ENCODE measurements at places on chromosomes 5 and 9. TPM values are rescaled to one million over a fixed set of nuclear protein-coding genes. Genes with fewer than 3 reads are reported as not detected.

ANKRD18A gene
- 0.09 TPM for total RNA-seq

OBP2B gene
- total RNA-seq, result not detected

EGFLAM gene
- total RNA-seq, result 0.08 TPM

HK3 gene
- not detected for total RNA-seq

LHX3 gene
- not detected for total RNA-seq

KLHL9 gene
- total RNA-seq, result 39.0 TPM

BHMT2 gene
- 6.8 TPM for total RNA-seq

SLC4A9 gene
- not detected for total RNA-seq

FBP2 gene
- total RNA-seq, result not detected

MYMK gene
- total RNA-seq, result not detected

C5 gene
- total RNA-seq, result 13.8 TPM

DNM1 gene
- 28.0 TPM for total RNA-seq

HNRNPH1 gene
- 968 TPM for total RNA-seq

SLC23A1 gene
- total RNA-seq, result not detected

CCL19 gene
- not detected for total RNA-seq

ANKS6 gene
- 13.8 TPM for total RNA-seq

FRMPD1 gene
- total RNA-seq, result not detected

MZB1 gene
- total RNA-seq, result 0.18 TPM

NKD2 gene
- 0.81 TPM for total RNA-seq

SHROOM1 gene
- 7.6 TPM for total RNA-seq

BNC2 gene
- 53.3 TPM for total RNA-seq

CDH6 gene
- 7.4 TPM for total RNA-seq

IL9 gene
- total RNA-seq, result not detected

ALDH1A1 gene
- 8.8 TPM for total RNA-seq

GFPT2 gene
- 54.4 TPM for total RNA-seq

PCDHGB4 gene
- 17.4 TPM for total RNA-seq

NLN gene
- 30.2 TPM for total RNA-seq

CDH9 gene
- total RNA-seq, result 0.16 TPM

INSYN2B gene
- total RNA-seq, result 7.8 TPM

HMHB1 gene
- not detected for total RNA-seq

CRHBP gene
- total RNA-seq, result not detected

CARTPT gene
- not detected for total RNA-seq

C9orf153 gene
- total RNA-seq, result 0.45 TPM

CAVIN4 gene
- total RNA-seq, result 1.4 TPM

SPINK5 gene
- not detected for total RNA-seq

SLC46A2 gene
- total RNA-seq, result not detected

ERAP2 gene
- 9.6 TPM for total RNA-seq

ARHGEF37 gene
- 2.6 TPM for total RNA-seq

LCN15 gene
- not detected for total RNA-seq

CD180 gene
- 0.09 TPM for total RNA-seq

SEMA6A gene
- 0.41 TPM for total RNA-seq

ABO gene
- not detected for total RNA-seq

PGM5 gene
- total RNA-seq, result 13.5 TPM

Data from fibroblast of the aortic adventitia (primary cell).